IMR-90 (cell line): ENCODE measurements at places on chromosomes 12 and 14. TPM values are rescaled to one million over a fixed set of nuclear protein-coding genes. Genes with fewer than 3 reads are reported as not detected.

Gene PROX2
- not detected in 2 replicates for polyA plus RNA-seq

DNA sequence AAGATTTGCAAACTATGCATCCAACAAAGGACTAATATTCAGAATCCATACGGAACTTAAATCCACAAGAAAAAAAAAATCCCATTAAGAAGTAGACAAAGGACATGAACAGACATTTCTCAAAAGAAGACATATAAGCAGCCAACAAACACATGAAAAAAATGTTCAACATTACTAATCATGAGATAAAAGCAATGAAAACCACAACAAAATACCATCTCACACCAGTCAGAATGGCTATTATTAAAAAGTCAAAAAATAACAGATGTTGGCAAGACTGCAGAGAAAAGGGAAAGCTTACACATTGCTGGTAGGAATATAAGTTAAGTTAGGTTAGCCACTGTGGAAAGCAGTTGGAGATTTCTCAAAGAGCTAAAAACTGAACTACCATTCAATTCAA is 16.2 kb downstream of the CDK17 start:
- no peaks in the 10 kb centered on the region for H3K27me3 ChIP-seq
- no peak for DNase-seq
- H3K4me3 ChIP-seq = no peak overlapping the region

DNA sequence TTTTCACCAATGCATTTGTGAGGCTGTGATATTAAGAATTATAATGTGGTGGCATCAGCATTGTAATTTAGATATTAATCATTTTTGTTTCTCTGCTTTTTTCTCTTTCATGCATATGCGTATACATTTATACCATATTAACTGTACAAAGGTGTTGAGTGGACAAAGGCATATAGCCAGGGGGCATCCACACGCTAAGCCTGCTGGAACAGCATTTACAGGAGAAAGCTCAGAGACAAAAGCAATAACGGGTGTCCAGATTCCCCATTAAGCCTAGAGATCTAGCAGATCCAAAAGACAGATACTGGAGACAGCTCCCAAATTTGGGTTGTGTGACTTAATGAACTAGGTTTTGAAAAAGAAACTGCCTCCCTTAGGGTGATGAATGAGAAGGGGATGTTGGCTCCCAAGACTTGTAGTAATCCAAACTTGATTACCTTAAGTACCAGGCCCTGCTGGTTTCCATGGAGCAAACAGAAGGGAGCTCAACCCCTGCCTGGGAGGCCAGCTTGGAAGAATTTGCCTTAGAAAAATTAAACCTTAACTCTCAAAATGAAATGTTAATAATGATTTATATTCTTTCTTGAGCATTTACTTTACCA is 181.9 kb downstream of the SLC6A15 start:
- DNase-seq = no peak
- H3K4me3 ChIP-seq = no peak overlapping the region
- no peaks in the 10 kb centered on the region for H3K27me3 ChIP-seq

DNA sequence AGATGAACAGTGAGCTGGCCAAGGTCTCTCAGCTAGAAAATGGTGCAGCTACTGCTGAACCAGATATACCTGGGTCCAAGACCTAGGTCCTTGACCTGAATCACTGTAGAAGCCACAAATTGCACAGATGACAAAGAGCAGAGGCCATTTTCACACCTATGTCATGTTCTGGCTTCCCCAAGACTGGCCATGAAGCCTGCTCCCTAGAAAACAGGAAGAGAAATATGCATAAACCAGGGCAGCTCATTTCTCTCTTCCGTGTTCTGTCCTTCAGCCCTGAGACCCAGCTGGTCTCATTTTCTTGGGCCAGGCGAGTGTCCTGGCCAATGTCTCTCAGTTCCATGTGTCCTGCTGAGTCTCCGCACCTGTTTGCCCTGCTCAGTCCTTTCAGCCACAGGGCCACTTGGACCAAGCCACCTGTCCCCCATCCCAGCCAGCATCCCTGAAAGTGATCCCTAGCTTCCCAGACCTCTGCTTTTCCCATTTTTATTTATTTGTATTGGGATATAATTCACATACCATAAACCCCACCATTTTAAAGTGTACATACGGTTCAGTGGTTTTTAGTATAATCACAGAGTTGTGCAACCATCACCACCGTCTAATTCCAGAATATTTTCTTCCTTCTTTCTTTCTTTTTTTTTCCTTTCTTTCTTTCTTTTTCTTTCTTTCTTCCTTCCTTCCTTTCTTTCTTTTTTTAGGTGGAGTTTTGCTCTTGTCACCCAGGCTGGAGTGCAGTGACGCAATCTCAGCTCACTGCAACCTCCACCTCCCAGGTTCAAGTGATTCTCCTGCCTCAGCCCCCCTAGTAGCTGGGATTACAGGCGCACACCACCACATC is 27.0 kb downstream of the P2RX7 start:
- no peaks in the 10 kb centered on the region for H3K4me1 ChIP-seq
- H3K36me3 ChIP-seq = no peaks in the 10 kb centered on the region
- no peak for DNase-seq
- H3K27me3 ChIP-seq = peaks cover 34% of the 10 kb centered on the region
- no peak overlapping the region for H3K27ac ChIP-seq

DNA sequence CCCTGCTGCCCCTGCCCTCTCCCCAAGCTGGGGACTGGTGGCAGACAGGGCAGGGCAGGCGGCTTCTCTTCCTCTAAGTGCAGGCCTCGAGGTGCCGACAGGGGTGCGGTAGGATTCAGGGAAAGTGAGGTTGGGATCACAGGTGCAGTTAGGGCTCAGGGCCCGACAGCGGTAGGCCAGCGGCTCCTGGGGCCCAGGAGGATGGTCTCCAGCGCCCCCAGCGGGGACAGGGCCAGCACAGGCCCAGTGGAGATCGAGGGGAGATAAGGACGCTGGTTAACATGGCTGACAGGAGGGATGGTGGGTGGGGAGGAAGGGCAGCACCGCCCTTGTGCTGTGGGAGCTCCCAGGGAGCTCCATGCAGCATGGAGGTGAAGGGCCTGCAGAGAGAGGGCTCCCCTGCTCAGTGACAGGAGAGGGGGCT is 935 bp upstream of the CRIP1 start:
- no peak overlapping the region for H3K4me3 ChIP-seq
- DNase-seq = no peak
- no peaks in the 10 kb centered on the region for H3K36me3 ChIP-seq
- peaks cover 13% of the 10 kb centered on the region for H3K4me1 ChIP-seq

Gene CLEC4C
- not detected in 2 replicates for polyA plus RNA-seq

DNA sequence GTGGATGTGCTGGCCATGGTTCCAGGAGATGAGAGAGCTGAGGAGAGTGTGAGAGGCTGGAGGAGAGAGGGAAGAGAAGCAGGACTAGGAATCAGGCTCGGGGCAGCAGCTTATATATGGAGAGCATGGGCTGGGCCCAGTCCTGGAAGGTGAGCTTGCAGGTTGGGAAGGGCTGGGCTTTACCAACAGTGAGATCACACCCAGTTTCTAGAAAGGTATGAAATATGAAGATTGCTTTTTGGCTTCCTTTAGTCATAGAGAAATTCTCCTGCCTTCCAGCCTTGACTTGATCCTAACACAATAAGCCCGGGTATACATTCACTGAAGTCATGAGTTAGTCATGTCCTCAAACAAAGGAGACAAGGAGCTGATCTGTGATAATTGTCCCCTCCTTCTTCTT is at the start of gene KRT6A:
Gene KRT6A, minus strand, starts transcription at position 86 of the 400 bp plus-strand sequence. Its CDS starts 69 bp downstream, at position 17.
- peaks cover 8% of the 10 kb centered on the region for H3K27me3 ChIP-seq
- no peak within 1 kb of the TSS for H3K27ac ChIP-seq
- H3K36me3 ChIP-seq = no peaks in the 10 kb centered on the region
- no peaks in the 10 kb centered on the region for H3K4me1 ChIP-seq
- H3K4me3 ChIP-seq = no peak within 1 kb of the TSS
- no peak for DNase-seq

Gene ANG
- polyA plus RNA-seq = 4.2 and 4.7 TPM in 2 replicates

- H3K36me3 ChIP-seq = no peaks in the 10 kb centered on the region
- no peak overlapping the region for H3K27ac ChIP-seq
- H3K27me3 ChIP-seq = no peaks in the 10 kb centered on the region
- no peaks in the 10 kb centered on the region; the same call in 1 of the 2 replicates for H3K4me1 ChIP-seq
- DNase-seq = no peak
- H3K4me3 ChIP-seq = no peak overlapping the region
These were observed 81.1 kb upstream of the CPM start for GRCh38 chr12:69014047-69014446.

GRCh38 chr12:124683152-124684124 is 116.0 kb upstream of the NCOR2 start:
- H3K36me3 ChIP-seq = no peaks in the 10 kb centered on the region
- peak; percentile 18 for DNase-seq
- no peak overlapping the region for H3K27ac ChIP-seq
- no peaks in the 10 kb centered on the region for H3K27me3 ChIP-seq

GRCh38 chr14:91372671-91373495 is 44.7 kb downstream of the CCDC88C start:
- DNase-seq = no peak
- H3K27ac ChIP-seq = no peak overlapping the region
- no peak overlapping the region for H3K4me3 ChIP-seq
- peaks cover 4% of the 10 kb centered on the region; the same call in 1 of the 2 replicates for H3K27me3 ChIP-seq

DNA sequence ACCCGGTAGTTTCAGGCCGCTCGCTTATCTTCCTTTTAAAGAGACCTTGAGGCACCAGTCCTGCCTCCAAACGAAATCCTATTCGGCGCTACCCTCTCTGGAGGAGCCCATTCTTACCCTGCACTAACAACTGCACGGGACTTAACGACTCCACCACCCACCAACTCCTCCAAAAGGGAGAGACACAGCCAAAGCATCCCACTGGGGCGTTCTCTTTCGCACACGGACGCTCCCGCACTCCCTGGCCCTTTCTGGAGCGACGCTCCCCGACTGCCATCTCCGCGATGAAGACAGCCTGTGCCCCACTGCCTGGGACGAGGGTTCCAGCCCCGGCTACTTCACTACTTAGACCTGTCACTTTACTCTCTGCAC is 650 bp downstream of the GALC start:
- no peaks in the 10 kb centered on the region for H3K27me3 ChIP-seq
- peak overlapping the region; percentile 65 for H3K4me3 ChIP-seq
- DNase-seq = peak; percentile 11
- no peaks in the 10 kb centered on the region for H3K36me3 ChIP-seq

DNA sequence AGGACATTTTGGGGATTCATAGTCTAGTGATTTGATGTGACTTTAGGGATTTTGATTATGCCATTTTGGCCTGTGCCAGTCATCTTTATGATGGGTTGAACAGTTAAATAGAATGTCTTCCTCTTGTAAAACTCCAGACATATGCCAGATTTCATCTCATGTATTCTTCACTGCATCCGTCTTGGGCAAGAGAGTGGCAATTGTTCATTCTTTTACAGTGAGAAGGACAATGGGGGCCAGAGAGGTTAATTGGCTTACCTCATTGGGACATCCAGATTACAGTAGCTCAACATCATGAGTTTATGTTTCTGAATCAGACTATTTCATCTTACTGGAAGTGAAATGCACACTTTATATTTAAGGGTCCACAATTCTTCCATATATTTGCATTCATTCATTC is 108.2 kb upstream of the SLC38A2 start:
- peaks cover 9% of the 10 kb centered on the region for H3K4me1 ChIP-seq
- no peak overlapping the region for H3K4me3 ChIP-seq
- H3K36me3 ChIP-seq = no peaks in the 10 kb centered on the region
- H3K27me3 ChIP-seq = no peaks in the 10 kb centered on the region
